ENCODE measurements at places on chromosomes 2 and 18. TPM values are rescaled to one million over a fixed set of nuclear protein-coding genes. Genes with fewer than 3 reads are reported as not detected.

DNA sequence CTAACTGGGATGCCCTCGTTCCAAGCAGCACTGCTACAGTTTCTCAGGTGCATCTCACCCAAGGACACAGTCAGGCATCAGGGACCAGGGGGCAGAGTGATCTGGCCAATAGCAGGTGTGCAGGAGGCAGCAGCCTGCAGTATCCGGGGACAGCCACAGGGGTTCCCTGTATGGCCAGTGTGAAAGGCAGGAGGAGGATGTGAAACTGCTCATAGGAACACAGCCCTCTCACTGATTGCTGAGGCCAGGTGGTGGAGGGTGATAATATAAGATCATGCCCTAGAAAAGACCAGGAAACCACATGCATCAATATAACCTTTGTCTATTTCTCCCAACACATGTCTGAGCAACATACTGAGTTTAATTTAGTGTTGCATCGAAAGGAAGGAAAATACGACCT is 112.7 kb upstream of the TACR1 start:
- H3K4me1 ChIP-seq, result no peaks in the 10 kb centered on the region
- H3K4me3 ChIP-seq, result no peak overlapping the region
- no peaks in the 10 kb centered on the region for H3K36me3 ChIP-seq
- H3K27ac ChIP-seq, result no peak overlapping the region

GRCh38 chr2:120134263-120134662 is 88.9 kb downstream of the TMEM185B start:
- H3K4me1 ChIP-seq, result no peaks in the 10 kb centered on the region
- H3K36me3 ChIP-seq, result no peaks in the 10 kb centered on the region
- H3K4me3 ChIP-seq, result no peak overlapping the region
- no peak overlapping the region for H3K27ac ChIP-seq

DNA sequence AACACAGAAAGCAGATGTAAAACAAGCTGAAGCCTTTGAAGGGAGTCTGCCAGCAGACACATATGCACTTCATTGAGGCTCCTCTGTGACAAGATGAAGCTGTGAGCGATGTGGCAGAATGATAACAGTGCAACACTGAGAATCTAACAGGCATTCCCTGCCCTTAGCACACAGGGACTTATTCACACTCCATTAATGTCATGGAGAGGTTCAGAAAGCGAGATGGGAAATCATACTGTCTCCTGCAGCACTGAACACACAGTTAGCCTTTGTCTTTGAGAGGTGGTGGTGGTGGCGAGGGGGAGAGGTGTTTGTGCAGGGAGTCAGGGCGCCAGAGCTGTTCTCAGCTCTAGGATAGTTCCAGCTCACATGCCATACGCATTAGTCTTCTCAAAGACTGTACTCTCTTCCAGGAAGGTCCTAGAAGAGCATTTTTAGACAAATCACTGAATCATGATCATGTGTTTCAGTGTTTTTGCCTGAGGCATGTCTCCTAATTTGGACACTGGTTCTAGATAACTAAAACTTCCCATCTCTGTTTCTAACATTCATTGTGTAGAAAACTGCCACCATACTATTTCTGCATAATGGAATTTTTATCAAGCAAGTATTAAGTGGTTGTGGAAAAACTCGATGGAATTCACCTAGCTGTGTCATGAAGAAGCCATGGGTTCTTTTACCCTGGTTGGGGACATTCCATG is 93.5 kb upstream of the ITGB6 start:
- peak; percentile 47 for DNase-seq
- H3K36me3 ChIP-seq, result no peaks in the 10 kb centered on the region
- H3K4me1 ChIP-seq, result no peaks in the 10 kb centered on the region
- no peak overlapping the region for H3K4me3 ChIP-seq
- H3K27me3 ChIP-seq, result no peaks in the 10 kb centered on the region
- peak overlapping the region; percentile 60 for H3K27ac ChIP-seq

GRCh38 chr2:222127660-222128059 is 171.1 kb downstream of the PAX3 start:
- no peak for DNase-seq
- no peaks in the 10 kb centered on the region for H3K36me3 ChIP-seq
- no peaks in the 10 kb centered on the region for H3K27me3 ChIP-seq
- no peak overlapping the region for H3K4me3 ChIP-seq
- no peaks in the 10 kb centered on the region for H3K4me1 ChIP-seq

- H3K36me3 ChIP-seq, result no peaks in the 10 kb centered on the region
- no peaks in the 10 kb centered on the region for H3K27me3 ChIP-seq
- no peak overlapping the region for H3K4me3 ChIP-seq
Observed at GRCh38 chr2:111135910-111136297, 15.2 kb downstream of the BCL2L11 start.

TGFA gene
- 1.6 TPM for total RNA-seq

SERPINB10 gene
- not detected for total RNA-seq

GRCh38 chr2:135037831-135038230 is 9.4 kb downstream of the MAP3K19 start:
- no peak for DNase-seq
- H3K36me3 ChIP-seq, result no peaks in the 10 kb centered on the region
- no peaks in the 10 kb centered on the region for H3K4me1 ChIP-seq
- no peaks in the 10 kb centered on the region for H3K27me3 ChIP-seq
- H3K4me3 ChIP-seq, result no peak overlapping the region

TRPM8 gene
- total RNA-seq, result not detected

PROKR1 gene
- total RNA-seq, result 0.27 TPM

DNA sequence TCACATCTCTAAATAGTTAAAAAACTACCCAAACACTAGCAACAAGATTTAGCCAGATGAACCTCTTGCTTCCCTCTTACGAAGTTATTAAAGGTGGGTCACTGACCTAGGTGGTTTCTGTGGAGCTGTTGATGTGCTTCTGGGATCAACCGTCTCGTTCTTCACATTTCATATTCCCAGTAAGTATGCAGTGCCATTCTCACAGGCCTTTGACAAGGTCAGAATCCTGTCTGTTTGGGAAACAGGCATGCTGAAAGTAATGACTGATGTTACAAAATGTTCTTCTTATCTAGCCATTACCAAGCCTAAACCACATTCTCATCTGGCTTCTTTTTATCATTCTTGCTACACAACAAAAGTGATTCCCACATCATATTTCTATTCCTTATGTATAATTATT is 70.3 kb downstream of the WDR7 start:
- no peaks in the 10 kb centered on the region for H3K36me3 ChIP-seq
- H3K27ac ChIP-seq, result no peak overlapping the region
- no peak overlapping the region for H3K4me3 ChIP-seq
- H3K4me1 ChIP-seq, result no peaks in the 10 kb centered on the region
- H3K27me3 ChIP-seq, result no peaks in the 10 kb centered on the region

NPPC gene
- total RNA-seq, result 4.3 TPM

- no peaks in the 10 kb centered on the region for H3K36me3 ChIP-seq
- H3K27me3 ChIP-seq, result no peaks in the 10 kb centered on the region
- H3K4me3 ChIP-seq, result no peak overlapping the region
- H3K4me1 ChIP-seq, result no peaks in the 10 kb centered on the region
- H3K27ac ChIP-seq, result no peak overlapping the region
Observed at GRCh38 chr2:98795891-98796676, 65.2 kb upstream of the MGAT4A start.
